ENCODE measurements at places on chromosomes 16 and 17. TPM values are rescaled to one million over a fixed set of nuclear protein-coding genes. Genes with fewer than 3 reads are reported as not detected.

NAGPA gene
- total RNA-seq = 29.3 TPM

CA7 gene
- not detected for total RNA-seq

PCTP gene
- 12.1 TPM for total RNA-seq

LGALS9B gene
- total RNA-seq = not detected

SAMD14 gene
- 0.68 TPM for total RNA-seq

KRTAP9-8 gene
- total RNA-seq = 46.6 TPM

PRSS53 gene
- 7.2 TPM for total RNA-seq

PYY gene
- total RNA-seq = not detected

GRCh38 chr17:50920891-50921586 is 54.9 kb upstream of the TOB1 start:
- DNase-seq = no peak
- no peaks in the 10 kb centered on the region for H3K27me3 ChIP-seq
- H3K27ac ChIP-seq = peak overlapping the region; percentile 74
- peaks cover 45% of the 10 kb centered on the region for H3K4me1 ChIP-seq
- H3K4me3 ChIP-seq = no peak overlapping the region

DNA sequence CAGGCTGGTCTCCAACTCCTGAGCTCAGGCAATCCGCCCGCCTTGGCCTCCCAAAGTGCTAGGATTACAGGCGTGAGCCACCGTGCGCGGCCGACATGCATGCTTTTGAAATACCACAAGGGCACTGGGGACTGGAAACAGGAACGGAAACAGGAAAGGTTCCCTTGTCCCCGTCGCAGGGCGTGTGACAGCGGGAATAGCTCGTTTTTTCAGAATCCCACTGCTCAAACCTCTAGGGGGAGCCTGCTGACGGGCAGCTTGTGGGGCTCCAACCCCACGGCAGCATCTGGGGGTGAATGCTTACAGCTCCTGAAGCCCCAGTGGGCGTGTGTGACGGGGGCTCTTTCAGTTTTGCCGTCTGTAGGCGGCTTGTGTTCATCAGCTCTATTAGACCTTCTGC is 18.8 kb upstream of the ASGR2 start:
- no peaks in the 10 kb centered on the region for H3K36me3 ChIP-seq
- peaks cover 22% of the 10 kb centered on the region for H3K27me3 ChIP-seq
- peaks cover 26% of the 10 kb centered on the region for H3K4me1 ChIP-seq
- DNase-seq = no peak
- H3K27ac ChIP-seq = no peak overlapping the region
- no peak overlapping the region for H3K4me3 ChIP-seq

- peaks cover 33% of the 10 kb centered on the region for H3K36me3 ChIP-seq
- peak overlapping the region; percentile 41 for H3K4me3 ChIP-seq
- H3K27ac ChIP-seq = no peak overlapping the region
- DNase-seq = no peak
- peaks cover 30% of the 10 kb centered on the region for H3K27me3 ChIP-seq
Measured at GRCh38 chr16:1980030-1980769, 1.1 kb downstream of the NOXO1 start.

- H3K27me3 ChIP-seq = peaks cover 14% of the 10 kb centered on the region
- DNase-seq = no peak
- no peak overlapping the region for H3K4me3 ChIP-seq
- no peak overlapping the region for H3K27ac ChIP-seq
- no peaks in the 10 kb centered on the region for H3K4me1 ChIP-seq
Measured at GRCh38 chr16:25838724-25839186, 147.0 kb downstream of the HS3ST4 start.

DNA sequence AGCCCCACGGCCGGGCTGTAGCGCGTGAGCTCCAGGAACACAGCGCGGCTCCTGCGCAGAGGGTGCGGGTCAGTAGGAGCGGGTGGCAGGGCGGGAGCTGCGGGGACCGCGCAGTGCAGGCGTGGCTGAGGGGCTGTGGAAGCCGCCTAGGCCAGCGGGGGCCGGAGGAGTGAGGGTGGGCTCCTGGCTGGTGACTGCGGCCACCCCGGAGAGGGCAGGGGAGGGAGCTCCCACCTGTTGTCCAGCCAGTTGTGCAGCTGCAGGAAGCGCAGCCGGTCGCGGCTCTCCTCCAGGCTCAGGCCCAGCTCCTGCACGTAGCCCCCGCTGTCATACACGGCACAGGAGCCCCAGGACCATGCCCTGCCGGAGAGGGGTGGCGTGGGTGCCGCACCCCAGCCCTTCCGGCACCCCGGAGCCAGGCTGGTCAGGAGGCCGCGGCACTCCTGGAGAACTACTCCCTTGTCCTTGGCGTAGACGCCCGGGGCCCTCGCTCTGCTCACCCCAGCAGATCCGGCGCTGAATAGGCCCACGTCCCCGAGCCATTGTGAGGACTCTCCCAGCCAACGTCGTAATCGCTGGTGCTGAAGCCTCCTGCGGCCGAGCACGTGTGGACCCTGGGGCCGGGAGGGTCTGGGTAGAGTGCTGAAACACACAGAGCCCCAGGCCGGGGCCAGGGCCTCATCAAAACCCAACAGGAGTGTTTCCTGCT is 43.9 kb downstream of the TSC2 start:
- peak overlapping the region; percentile 14 for H3K4me3 ChIP-seq
- peak overlapping the region; percentile 50 for H3K27ac ChIP-seq
- H3K27me3 ChIP-seq = no peaks in the 10 kb centered on the region

DNA sequence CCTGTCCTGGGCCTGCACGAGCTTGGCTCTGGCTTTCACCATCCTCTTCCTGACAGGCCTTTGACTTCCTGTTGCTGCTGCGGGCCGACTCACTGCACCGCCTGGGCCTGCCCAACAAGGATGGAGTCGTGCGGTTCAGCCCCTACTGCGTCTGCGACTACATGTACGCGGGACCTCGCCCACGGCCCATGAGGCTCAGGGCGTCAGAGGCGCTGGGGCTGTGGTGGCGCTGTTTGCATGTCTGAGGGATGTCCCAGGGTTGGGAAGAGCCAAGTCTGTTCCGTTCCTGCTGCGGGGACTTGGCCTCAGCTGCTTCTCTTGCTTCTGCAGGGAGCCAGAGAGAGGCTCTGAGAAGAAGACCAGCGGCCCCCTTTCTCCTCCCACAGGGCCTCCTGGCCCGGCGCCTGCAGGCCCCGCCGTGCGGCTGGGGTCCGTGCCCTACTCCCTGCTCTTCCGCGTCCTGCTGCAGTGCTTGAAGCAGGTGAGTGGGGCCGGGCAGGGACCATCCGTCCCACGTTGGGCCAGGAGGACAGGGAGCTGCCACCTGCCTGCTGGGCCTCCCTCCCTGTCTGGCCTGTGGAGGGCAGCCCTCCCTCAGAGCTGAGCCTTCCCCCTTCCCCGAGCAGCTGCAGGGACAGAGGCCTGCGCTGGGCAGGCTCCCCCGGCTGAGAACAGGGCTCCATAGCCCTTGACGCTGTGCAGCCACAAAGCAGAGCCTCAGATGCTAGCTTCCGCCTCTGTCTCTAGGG is 23.8 kb downstream of the TSC2 start:
- no peak for DNase-seq
- H3K27ac ChIP-seq = no peak overlapping the region
- H3K36me3 ChIP-seq = peaks cover 88% of the 10 kb centered on the region

DNA sequence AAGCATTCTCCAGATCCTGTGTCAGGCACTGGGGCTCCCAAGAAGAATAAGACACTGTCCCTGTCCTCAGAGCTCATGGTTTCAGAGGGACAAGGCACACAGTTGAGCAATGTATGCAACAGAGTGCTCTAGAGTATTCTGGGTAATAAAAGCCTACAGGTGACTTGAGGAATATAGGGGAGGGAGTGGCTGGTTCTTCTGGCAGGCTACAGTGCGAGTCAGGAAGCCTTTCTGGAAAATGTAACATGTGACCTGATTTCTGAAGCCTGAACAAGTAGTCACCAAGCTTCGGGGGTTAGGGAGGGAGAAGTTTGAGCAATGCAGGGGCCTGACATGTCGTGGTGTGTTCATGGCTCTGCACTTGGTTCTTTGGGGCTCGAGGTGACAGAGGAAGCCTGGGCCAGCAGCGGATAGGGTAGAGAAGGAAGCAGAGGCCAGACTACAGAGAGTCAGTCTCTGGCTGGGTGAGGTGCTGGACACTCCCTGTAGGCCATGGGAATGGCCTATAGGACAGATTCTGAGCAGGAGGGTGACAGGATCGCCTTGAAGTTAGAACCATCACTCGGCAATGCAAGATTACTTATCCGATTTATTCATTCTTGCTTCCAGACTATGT is 16.0 kb upstream of the LRRC75A start:
- H3K27ac ChIP-seq = no peak overlapping the region
- H3K4me1 ChIP-seq = no peaks in the 10 kb centered on the region
- no peak overlapping the region for H3K4me3 ChIP-seq
- no peak for DNase-seq

DNA sequence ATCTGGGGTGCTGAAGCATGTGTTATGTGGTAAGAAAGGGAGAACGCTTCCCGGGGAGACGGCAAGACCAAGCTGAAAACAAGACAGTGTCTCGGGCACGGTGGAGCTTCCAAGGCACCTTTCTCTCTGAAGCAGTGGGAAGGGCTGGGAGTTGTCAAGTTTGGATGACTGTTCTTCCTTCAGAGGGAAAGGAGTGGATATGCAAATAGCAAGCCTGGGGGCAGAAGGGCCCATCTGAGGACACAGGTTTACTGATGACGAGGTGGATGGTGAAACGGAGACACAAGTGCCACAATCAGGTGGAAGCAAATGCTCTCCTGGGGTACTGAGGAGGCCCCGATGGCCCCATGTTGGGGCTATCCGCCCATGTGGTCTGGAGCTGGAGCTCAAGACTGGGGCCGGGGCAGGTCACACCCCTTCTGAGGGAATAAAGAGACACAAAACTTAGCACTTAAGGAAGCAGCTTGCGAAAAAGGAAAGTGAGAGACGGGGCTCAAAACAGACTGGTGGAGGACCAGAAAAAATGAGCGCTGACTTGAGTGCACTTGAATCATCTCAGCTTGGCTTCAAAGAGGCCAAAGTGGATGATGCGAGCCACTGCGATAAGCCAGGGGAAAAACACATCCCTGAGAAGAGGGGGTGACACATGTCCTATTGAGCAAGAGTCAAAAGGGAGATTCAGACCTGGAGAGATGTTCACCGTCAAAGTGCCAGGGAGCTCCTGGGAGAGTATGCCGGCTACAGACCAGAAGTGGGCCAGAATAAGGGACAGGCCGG is 34.8 kb upstream of the MTSS2 start:
- H3K27me3 ChIP-seq = no peaks in the 10 kb centered on the region
- H3K36me3 ChIP-seq = peaks cover 6% of the 10 kb centered on the region
- no peak overlapping the region for H3K27ac ChIP-seq
- H3K4me3 ChIP-seq = no peak overlapping the region
- peaks cover 25% of the 10 kb centered on the region for H3K4me1 ChIP-seq

DNA sequence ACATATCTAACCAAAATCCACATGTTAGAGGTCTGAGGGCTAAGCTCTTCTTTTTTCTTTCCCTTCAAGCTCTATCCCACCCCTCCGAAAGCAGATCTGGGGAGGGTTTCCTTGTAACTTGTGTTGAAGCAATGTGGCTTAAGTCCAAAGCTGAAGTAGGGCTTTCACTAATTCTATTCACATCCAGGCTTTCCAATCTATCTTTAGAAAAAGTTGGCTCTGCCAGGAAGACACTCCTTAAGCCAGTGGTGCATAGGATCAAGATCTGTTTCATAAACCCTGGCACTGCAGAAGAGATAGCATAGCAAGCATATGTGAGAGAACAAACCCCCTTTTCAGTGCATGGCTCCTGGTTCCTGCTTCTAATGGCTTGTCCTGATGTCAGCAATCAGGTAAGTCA is 34.9 kb upstream of the DHX40 start:
- no peaks in the 10 kb centered on the region for H3K36me3 ChIP-seq

DNA sequence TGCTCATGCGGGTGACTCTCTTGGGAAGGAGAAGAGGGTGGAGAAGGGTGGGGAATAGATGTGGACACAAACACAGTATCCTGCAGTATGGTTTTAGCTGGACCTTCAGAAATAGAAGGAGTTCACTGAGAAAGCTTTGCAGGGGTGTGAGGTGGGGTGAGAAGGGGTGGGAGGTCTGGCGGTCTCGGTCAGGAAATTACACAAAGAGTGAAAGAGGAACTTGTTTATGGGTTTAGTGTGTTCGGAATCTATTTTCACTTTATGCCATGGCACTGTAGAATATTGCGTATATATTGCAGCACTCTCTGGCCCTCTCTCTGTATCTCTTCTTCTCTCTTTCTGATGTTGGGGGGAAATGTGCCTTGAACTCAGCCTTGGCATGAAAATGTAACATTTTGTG is 148.2 kb upstream of the GOT2 start:
- H3K4me1 ChIP-seq = no peaks in the 10 kb centered on the region
- H3K27ac ChIP-seq = no peak overlapping the region
- DNase-seq = no peak
- no peaks in the 10 kb centered on the region for H3K27me3 ChIP-seq
- H3K4me3 ChIP-seq = no peak overlapping the region
- no peaks in the 10 kb centered on the region for H3K36me3 ChIP-seq

DNA sequence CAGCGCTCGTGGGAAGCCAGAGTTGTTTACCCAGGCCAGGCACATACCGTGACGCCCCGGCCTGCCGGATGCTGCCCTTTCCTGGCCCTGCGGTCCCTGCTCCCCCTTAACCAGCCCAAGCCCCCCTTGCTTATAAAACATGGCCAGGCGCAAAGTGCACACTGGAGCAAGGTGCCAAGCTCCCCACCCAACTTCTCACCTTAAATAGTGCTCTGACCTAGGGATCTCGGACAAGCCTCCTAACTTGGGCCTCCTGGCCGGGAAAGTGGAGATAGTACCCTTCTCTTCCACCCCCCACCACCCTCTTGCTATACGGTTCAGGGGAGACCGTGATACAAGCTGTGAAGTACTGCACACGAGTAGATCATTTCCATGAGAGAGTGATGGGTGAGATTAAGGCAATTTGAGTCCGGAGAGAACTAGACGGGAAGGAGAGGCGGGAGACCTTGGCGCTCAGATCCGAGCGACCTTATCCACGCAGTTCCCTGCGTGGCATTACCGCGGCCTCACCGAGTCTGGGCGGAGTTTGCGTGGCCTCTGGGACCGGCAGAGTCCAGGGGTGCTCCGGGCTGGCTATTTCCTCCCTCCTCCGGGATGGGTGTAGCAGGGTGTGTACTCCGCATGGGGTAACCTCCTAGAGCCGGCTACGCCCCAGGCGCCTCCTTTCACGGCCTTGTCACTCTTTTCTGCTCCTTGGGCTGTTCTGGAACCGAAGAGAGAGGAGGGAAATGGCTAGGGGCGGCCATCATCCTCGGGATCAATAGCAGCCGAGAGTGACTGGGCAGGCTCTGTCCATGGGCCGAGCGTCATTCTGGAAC is 4.4 kb upstream of the LHX1 start:
- peaks cover 72% of the 10 kb centered on the region for H3K4me1 ChIP-seq
- H3K4me3 ChIP-seq = peak overlapping the region; percentile 34
- DNase-seq = no peak

- no peaks in the 10 kb centered on the region for H3K4me1 ChIP-seq
- H3K36me3 ChIP-seq = no peaks in the 10 kb centered on the region
- H3K4me3 ChIP-seq = no peak overlapping the region
Measured at GRCh38 chr16:77117707-77118106, 73.3 kb upstream of the MON1B start.

- DNase-seq = no peak
- peaks cover 8% of the 10 kb centered on the region for H3K36me3 ChIP-seq
- peak overlapping the region; percentile 88 for H3K27ac ChIP-seq
- no peaks in the 10 kb centered on the region for H3K27me3 ChIP-seq
- H3K4me1 ChIP-seq = peaks cover 30% of the 10 kb centered on the region
Measured at GRCh38 chr17:47692895-47693730, 848 bp upstream of the TBKBP1 start.

Data from suprapubic skin (tissue), 4 donors.